ENCODE measurements at places on chromosomes 1 and 21.

DNA sequence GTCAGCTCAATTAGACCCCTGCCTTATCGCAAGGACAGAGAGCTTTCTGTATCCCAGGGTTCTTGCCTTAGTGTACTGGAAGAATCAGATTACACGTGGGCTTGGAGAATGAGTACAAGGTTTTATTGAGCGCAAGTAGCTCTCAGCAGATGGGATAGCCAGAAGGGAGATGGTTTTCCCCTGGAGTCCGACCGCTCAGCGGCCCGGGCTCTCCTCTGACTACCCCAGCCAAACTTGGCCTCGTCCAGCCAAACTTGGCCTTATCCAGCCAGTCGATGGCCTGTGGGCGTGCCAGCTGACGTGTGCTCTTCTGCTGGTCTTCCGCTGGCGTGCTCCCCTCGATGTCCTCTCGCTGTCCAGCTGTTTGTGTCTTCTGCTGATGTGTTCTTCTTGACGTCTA is 136.9 kb downstream of the SYT14 start:
- DNase-seq = no peak

DNA sequence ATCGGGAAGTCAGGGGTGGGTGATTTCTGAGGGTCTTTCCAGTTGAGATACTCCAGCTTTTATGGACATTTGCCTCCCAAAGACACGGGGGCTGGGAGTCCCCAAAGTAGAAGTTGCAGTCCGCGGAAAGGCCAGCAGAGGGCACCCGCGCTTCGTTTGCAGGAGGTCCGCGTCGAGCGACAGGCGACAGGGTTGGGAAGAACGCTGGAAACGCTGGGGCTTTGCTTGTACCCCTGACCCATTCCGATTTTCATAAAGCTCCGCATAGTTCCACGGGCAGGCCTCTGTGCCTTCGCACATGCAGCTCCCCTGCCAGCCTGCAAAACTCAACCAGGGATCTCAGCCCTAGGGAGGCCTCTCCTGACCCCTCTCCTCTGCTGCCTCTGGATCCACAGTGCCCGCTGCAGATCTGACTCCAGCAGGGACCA is 44.2 kb upstream of the LAPTM5 start:
- peak; percentile 93 for DNase-seq

GRCh38 chr1:97084546-97084945 is 363.0 kb downstream of the PTBP2 start:
- DNase-seq = no peak

DNA sequence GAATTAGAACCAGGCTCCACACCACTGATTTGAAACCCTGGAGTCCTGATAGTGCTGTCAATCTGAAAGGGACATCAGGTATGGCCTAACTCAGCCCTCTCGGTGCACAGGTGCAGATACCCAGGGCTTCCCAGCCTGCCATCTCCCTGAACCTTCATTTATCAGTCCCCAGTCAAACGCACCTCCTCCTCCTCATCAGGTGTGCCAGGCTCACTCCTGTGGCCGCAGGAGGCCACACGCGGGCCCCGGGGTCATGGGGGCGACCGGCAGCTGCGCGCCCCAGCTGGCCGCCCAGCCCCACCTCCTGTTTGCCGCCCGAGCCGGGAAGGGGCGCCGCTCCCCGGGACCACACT is 572 bp downstream of the FUCA1 start:
- DNase-seq = no peak

DNA sequence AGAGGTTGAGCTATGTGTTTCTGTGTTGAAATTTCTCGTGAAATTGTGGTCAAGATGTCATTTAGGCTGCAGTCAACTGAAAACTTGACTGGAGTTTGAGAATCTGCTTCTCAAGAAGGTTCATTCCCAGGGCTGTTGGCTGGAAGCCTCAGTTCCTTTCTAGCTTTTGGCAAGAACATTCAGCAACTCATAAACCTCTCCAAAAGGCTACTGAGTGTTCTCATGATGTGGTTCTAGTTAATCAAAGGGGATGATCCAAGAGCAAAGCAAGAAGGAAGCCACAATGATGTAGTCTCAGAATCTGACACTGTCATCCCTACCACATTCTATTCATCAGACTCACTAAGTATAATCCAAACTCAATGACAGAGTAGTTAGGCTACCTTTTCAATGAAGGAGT is 66.6 kb downstream of the SPATA6 start:
- no peak for DNase-seq

DNA sequence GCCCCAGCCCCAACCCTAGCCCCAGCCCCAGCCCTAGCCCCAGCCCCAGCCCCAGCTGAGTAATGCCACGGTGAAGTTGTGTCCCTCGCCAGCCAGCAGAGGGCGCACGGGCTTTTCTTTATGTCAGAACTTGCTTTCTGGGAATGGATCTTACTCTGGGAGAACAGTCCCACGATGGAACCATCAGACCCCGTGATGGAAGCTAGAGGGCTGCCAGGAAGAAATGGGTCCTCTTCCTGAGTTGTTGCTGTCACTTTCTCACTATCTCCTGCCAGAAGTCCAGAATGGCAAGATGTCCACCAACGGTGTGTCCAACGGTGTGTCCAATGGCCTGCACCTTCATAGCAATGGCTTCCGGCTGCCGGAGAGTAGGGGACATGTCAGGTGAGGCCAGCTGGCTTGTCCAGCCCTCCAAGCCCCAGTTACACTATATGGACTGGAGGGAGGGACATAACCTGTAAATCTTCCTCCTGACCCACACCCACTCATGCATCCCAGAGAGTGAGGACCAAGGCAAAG is 25.1 kb upstream of the TMEM222 start:
- DNase-seq = peak; percentile 85

DNA sequence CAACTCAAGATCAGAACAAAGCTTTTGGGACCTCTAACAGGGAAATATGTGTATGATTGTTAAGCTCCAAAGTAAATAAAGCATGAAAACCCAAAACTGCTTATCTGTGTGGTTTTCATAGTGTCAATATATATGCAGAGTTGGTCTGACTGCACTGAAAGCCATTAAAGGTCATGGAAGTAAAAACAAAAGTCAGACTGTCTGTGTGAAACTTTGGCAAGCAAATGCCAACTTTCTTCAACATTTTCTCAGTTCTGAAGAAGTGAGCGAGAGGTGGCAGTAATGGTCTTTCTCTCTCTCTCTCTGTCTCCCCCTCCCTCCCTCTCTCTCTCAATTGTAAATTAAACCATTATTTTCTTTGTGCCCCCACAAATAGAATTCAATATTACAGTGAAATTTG is 100.1 kb upstream of the S1PR1 start:
- DNase-seq = peak; percentile 16

DNA sequence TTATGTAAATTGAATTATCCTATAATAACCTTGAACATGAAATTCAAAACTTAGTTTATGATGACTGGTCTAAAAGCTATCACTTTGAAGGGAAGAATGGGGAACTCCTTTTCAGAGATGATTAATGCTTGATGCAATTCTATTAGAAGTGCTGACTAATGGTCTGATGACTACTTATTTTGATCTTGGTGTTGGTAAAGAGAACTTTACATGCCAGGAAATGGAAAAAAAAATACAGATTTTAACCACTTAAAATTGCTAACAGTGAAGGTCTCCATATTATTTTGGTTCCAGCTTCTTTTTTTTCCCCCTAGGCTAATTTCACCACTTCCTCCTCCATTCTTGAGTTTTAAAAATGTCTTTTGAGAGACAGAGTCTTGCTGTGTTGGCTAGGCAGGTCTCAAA is 22.9 kb downstream of the S1PR1 start:
- DNase-seq = no peak

DNA sequence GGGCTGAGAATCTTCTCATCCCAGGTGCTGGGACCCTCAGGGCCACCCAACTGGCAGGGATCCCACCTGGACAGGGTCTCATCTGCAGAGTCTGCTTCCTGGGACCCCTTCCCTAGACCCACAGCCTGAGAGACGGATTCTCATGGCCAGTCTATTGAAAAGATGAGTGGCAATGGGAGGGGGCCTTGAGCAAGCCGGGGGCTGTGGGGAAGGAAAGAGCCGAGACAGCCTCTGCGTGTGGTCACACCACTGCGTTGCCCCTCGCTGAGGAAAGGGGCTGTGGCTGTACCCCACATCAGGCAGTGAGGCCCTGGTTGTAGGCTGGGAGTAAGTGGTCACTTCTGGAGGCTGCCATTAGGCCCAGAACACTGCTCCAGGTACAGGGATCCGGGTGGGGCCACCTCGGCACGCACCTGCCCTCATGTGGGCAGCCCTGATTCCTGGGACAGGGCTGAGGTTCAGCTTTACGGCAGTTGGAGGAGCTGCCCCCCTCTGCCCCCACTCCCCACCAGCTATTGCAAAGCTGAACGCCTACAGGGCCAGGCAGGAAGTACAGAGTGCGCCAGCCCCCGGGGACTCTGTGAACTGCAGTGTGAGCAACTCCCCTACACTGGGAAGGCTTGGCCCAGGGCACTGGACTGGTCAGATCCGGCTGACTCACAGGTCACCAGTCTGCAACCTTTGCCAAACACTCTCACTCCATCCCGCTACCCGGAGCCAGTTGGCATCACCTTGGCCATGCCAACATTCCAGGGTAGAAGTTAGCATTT is 106.9 kb downstream of the RIPK4 start:
- DNase-seq = no peak

DNA sequence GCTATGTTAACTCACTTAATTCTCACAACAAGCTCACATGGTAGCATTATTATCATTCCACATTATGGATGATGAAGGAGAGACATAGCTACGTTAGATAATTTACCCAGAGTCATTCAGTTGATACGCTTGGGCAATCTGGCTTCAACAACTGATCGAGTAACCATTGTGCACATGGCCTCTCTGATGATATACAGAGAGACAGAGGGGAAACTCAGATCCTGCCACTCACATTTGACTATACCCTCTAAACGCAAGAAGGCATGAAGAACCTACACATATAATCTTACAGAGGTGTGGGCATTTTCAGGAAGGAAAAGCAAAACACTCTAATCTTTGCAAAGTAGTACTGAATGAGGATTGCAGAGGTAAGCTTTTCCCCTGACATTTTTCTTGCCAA is 360.1 kb downstream of the BARHL2 start:
- no peak for DNase-seq

DNA sequence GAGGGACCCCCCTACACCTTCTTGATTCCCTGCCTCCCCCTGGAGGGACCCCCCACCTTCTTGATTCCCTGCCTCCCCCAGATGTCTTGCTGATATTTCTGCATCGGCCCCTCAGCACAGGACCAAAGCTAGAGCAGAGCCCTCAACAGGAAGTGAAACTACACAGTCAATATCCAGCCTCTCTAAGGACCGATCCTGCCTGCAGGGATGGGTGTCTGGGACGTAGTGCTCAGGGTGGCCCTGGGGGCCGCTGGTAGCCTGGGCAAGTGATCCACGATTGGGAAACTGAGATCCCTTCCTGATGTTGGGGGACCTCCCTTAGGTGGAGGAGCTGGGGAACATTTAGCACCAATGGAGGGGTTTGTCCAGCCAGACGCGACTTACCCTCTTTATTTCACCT is 3.9 kb upstream of the LEFTY2 start:
- no peak for DNase-seq

GRCh38 chr1:174812016-174812415 is 187.7 kb upstream of the CACYBP start:
- DNase-seq = no peak

- DNase-seq = no peak
These were observed 6.6 kb upstream of the FOXE3 start for GRCh38 chr1:47409311-47410067.

GRCh38 chr1:151367658-151368392 is 4.7 kb downstream of the SELENBP1 start:
- peak; percentile 1 for DNase-seq

DNA sequence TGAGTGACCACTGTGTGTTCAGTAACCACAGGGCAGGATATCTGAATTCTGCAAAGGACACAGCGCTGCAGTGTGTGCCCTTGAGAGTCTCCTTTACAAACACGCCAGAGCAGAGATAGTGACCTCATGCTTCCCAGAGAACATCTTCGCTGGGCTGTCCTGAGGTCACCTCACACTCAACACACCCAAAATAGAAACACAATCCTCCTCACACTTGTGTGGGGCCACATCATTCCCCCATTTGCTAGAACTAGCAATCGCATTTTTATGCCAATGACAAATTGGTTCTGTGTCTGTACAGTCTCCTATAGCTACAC is 140.1 kb upstream of the NRIP1 start:
- DNase-seq = no peak

- no peak for DNase-seq
These were observed 114.1 kb upstream of the CD34 start for GRCh38 chr1:208025031-208025430.

DNA sequence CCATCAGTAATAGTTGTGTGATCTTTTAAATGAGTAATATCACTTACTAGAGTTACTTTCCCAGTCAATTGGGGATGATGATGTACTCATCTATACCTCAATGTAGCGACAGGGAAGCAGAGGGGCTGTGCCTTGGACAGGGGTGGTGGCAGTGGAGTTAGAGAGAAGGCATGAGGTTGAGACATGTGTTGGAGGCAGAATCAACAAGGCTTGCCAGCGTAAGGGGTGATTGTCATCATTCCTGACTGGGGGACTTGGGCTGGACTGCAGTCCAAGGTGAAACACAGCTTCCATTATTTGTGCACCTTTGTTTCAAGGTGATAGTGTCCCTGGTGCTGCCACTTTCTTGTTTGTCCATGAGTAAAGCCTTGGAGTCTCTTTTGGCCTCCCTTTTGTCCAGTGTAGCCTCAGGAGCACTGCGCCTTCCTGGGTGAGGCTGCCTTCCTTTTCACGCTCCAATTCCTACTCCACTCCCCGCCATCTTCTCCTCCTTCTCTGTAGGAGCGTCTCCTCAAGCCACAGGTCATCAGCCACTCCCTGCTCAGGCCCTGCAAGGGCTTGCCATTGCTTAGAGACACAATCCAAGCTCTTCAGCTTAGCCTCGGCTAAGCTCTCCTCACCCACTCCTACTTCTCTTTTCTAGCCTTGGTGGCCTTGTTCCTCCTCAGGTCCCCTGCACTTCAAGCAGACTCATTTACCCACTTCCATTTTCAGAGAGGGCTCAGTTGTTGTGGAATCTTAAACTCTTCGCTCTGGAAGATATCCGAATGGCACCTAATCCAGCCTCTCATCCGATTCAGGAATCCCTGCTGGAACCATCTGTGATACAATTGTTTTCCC is 77.6 kb upstream of the CD34 start:
- DNase-seq = no peak

DNA sequence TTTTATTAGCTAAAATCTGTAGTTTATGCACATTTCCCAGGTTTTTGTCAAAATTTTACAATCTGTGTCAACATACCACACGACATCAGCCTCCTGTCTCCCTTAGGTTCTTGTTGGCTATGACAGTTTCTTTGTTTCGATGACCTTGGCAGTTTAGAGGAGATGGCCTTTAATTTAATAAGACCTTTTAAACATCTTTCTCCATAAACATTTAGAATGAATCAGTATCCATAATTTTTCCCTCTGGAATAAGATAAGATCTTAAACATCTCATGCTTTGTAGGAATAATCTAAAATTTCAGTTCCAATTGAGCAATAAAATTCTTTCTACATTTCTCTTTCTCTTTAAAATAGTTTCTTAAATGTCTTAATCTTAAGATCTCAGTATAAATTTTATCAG is 28.7 kb upstream of the DYRK1A start:
- DNase-seq = no peak

All from HAP-1 (cell line).